ENCODE measurements at places on chromosomes 12 and 14. TPM values are rescaled to one million over a fixed set of nuclear protein-coding genes. Genes with fewer than 3 reads are reported as not detected.

The ADAMTS20 gene
- total RNA-seq = not detected

The R3HDM2 gene
- total RNA-seq = 37.5 TPM

The VWF gene
- 0.13 TPM for total RNA-seq

The KCNC2 gene
- not detected for total RNA-seq

The ADSS1 gene
- total RNA-seq = 3.1 TPM

The PGAM5 gene
- 36.7 TPM for total RNA-seq

The ACSS3 gene
- 0.97 TPM for total RNA-seq

- DNase-seq = no peak
Observed at GRCh38 chr12:3668479-3669165, 84.3 kb downstream of the CRACR2A start.

GRCh38 chr12:122067966-122068365, 10.6 kb upstream of the MLXIP start:
- no peak for DNase-seq

DNA sequence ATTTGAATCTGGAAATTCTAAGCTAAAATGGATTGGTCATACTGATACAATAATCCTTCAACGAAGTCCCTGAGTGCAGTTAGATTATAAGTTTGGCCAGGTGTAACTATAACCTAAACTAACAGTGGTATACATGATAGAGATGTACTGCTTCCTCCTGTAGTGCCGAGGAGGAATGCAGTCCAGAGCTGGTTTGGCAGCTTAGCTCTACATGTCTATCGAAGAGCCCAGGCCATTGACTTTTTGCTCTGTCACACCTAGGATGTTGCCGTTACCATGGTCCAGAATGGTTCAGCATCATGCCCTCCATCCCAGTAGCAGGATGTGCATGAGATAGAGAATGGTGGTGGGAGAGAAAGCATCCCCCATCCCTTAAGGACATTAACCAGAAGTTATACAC, 318.1 kb downstream of the ZFP36L1 start:
- no peak for DNase-seq

DNA sequence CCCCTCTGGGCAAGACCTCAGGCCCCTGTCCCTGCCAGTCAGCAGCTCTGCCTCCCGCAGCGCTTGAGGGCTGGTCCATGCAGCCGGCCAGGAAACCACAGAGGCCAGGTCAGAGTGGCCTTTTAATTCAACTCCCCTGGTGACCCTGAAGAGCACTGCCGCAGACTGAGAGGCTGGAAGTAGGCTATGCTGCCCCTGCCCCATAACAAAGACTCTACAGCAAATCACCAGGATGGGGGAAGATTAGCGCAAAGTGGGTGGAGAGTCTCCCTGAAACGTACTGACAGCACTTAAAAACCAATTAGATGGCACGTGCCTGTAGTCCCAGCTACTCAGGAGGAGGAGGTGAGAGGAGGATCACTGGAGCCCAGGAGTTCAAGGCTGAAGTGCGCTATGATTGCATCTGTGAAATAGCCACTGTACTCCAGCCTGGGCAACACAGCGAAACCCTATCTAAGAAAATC, 70.5 kb downstream of the ITPK1 start:
- no peak for DNase-seq

- DNase-seq = no peak
Observed at GRCh38 chr14:102238131-102238530, 66.8 kb downstream of the MOK start.

- DNase-seq = no peak
Observed at GRCh38 chr14:103549361-103550311, 12.8 kb downstream of the BAG5 start.

DNA sequence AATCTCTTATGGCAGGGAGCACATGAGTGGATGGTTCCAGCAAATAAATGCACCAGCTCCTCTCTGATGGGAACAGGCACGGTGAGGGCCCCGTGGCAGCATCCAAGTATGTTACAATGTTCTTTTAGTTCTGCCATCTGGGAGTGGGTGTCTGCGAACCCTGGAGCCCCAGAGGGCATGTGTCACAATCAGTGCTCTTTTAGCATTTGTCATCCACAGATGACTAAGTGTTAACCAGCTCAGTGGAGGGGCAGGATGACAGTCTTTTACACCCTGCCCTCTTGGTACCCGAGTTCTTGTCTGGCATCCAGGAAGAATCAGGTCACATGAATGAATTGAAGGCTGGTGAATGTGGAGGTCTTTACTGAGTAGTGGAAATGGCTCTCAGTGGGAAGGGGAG, 560.4 kb upstream of the FLRT2 start:
- DNase-seq = no peak

- no peak for DNase-seq
Observed at GRCh38 chr12:11628353-11628752, 21.1 kb upstream of the ETV6 start.

DNA sequence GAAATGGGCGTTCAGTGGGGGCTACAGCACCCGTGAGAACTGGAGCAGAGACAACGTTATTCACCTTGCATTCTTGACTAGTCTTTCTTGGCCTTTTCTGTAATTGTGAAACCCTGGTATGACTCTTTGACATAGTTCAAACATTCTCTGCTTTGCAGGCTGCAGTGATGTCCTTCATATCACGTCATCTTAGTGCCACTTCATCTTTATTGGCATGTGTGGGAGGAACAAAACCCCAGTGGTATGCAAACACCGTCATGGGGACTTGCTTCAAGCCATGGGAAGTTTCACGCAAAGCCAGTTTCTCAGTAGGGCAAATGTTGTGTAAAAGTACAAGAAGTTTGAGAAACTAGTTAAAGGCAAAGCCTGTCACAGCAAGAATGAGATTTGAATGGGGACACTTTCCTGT, 20.2 kb upstream of the DUSP16 start:
- peak; percentile 19 for DNase-seq

GRCh38 chr14:89017417-89017816, 193.0 kb downstream of the TTC8 start:
- DNase-seq = no peak

DNA sequence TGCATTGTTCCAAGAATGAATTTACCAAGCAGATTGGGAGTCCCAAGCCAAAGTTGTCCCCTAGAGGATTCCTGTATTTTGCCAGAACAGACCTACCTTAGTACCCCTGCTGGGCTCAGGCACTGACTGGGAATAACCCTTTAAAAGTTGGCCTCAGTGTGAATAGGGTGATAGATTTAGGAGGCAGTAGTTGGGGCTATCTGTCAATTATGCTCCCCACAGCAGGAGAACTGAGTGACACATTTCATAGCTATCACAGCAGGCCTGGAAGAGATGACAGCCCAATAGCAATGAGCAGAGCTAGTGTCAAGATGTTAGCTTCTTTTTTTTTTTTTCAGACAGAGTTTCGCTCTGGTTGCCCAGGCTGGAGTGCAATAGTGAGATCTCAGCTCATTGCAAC, 14.3 kb upstream of the LRP6 start:
- DNase-seq = no peak

- no peak for DNase-seq
Observed at GRCh38 chr12:46359667-46360280, 12.8 kb downstream of the SLC38A2 start.

DNA sequence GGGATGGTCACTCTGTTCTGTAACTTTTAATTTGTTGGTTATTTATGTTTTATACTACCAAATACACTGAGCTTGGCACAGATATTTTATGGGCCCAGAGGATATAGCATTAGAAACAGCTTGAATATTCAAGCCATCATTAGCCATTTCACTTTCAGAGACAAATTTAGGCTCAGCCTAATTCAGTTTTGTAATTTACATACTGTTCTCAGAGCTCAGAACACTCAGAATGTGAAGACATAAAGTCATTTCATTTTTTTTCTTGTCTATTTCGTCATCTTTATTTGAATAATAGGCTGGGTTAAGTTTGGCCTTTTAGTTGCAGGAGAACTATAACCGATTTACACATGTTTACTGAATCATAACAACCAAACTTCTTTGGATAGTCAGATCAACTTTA, 361.7 kb downstream of the SNAPC1 start:
- DNase-seq = no peak

GRCh38 chr12:30796891-30797371, 42.2 kb upstream of the CAPRIN2 start:
- no peak for DNase-seq

DNA sequence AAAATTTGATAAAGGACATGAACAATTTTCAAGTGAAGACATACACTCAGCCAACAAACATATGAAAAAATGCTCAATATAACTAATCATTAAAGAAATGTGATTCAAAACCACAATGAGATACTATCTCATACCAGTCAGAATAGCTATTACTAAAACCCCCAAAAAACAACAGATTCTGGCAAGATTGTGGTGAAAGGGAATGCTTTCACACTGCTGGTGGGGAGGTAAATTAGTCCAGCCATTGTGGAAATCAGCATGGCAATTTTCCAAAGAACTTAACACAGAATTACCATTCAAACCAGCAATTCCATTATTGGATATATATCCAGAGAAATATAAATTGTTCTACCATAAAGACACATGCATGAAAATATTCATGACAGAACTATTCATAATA, 18.7 kb upstream of the TAS2R14 start:
- peak; percentile 17 for DNase-seq

Measured in HFFc6 (cell line).